Activated CD4-positive, alpha-beta T cell treated with anti-CD3 and anti-CD28 coated beads for 48 hours (primary cell): ENCODE measurements at places on chromosomes 1 and 21.

- DNase-seq: no peak
These were observed 9.3 kb downstream of the HES2 start for GRCh38 chr1:6410248-6410893.

- DNase-seq: no peak
These were observed 159.9 kb upstream of the NEGR1 start for GRCh38 chr1:72442262-72442661.

- peak; percentile 17 for DNase-seq
These were observed 23.2 kb downstream of the MCOLN2 start for GRCh38 chr1:84973498-84974334.

- no peak for DNase-seq
These were observed 7.0 kb downstream of the AKT3 start for GRCh38 chr1:243842978-243843511.

- no peak for DNase-seq
These were observed 10.3 kb upstream of the KCNE1 start for GRCh38 chr21:34522284-34522683.

DNA sequence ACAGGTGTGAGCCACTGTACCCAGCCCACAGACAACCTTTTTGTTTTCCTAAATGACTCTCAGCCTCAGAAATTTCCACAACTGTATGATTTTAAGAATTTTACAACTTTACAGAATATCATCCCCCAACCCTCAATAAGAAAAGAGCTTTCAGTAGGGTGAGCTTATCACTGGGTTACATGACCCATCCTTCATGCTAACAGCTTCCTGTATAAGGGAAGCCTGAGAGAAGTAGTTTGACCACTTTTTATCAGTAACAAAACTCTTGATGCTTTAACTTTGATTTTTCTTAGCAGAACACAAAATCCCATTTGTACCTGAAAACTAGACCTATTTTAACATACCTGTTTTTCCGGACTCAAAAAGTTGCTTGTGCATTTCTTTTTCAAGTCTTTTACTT lies 9.7 kb upstream of the MYBPHL start:
- no peak for DNase-seq

DNA sequence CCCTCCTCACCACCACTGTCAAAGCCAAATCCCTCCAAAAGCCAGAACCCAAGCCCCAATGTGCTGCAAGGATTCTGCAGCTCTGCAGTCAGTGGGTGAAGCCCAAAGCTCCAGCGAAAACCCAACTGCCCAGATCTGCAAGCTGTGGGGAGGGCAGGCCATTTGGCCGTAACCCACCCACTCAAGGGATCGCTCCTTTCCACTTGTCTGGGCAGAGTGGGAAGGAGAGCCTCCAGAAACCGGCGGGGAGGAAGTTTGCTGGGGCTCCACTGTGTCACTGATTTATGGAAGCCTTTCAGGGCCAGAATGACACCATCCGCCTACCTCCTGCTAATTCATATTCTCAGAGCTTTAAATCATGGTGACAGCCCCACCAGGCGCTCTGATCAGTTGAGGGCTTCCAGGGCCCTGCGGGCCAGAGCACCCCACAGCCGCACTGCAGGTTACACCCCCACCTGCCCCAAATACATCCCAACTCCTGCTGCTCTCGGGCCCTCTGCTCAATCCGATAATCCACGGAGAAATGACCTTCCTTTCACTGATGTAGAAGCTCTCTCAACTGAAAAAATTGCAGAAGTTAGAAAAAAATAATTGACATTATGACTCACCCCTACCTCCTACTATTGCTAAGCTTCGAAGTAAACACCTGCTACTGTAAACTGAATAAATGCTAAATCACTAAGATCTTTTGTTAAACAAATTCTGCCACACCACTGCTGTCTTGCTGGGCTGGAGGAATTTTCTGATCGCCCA lies 40.6 kb upstream of the RAB4A start:
- no peak for DNase-seq

DNA sequence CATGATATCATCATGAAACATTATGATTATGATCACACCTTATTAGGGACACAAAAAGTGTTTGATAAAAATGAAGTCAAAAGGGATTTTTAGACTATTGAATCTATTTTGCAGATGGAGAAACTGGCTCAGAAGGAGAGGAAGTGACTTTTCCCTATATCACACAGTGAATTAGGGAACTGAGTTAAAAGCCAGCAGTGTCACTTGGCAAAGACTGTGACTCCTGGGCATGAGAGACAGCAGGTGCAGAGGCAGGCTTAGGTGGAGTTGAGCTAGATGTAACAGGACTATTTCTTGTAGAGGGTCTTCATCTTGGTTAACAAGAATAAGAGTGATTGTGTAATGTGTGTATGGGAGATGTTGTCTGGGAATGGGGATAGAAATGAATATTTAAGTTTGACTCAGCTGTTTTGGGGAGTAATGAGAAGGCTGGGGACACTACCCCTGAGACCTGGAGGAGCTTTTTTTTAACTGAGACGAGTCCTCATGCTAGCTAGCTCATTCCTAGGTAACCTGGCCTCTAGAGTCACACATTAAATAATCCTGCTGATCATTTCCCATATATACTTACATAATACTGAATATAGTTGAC lies 1.0 kb upstream of the CD84 start:
- DNase-seq: no peak

- DNase-seq: no peak
These were observed 106.4 kb upstream of the TARDBP start for GRCh38 chr1:10905841-10906655.

- DNase-seq: peak; percentile 71
These were observed 8.1 kb upstream of the LEFTY1 start for GRCh38 chr1:225896937-225897549.
